ENCODE measurements at places on chromosomes 16 and 17.

- no peak for DNase-seq
Measured at GRCh38 chr17:83007504-83008185, 71.8 kb upstream of the METRNL start.

DNA sequence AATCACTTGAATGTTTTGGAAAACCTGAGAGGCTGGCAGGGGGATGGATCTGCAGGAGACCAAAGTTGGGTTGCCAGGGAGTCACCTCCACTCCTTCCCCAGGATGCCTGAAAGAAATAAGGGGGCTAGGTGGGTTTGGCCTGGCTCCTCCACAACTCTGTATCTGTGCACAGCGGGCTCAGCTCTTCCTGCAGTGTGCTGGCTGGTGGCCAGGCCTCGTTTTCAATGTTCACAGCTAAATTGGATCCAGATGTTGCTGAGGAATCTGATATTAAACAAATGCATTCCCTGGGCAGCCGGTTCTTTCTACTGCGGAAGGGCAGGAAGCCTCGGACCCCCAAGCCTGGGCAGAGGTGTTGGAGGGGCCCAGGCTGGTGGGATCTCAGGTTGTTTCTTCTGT lies 106.2 kb downstream of the N4BP1 start:
- DNase-seq = no peak

- no peak for DNase-seq
Measured at GRCh38 chr17:65572581-65573281, 11.3 kb upstream of the AXIN2 start.

DNA sequence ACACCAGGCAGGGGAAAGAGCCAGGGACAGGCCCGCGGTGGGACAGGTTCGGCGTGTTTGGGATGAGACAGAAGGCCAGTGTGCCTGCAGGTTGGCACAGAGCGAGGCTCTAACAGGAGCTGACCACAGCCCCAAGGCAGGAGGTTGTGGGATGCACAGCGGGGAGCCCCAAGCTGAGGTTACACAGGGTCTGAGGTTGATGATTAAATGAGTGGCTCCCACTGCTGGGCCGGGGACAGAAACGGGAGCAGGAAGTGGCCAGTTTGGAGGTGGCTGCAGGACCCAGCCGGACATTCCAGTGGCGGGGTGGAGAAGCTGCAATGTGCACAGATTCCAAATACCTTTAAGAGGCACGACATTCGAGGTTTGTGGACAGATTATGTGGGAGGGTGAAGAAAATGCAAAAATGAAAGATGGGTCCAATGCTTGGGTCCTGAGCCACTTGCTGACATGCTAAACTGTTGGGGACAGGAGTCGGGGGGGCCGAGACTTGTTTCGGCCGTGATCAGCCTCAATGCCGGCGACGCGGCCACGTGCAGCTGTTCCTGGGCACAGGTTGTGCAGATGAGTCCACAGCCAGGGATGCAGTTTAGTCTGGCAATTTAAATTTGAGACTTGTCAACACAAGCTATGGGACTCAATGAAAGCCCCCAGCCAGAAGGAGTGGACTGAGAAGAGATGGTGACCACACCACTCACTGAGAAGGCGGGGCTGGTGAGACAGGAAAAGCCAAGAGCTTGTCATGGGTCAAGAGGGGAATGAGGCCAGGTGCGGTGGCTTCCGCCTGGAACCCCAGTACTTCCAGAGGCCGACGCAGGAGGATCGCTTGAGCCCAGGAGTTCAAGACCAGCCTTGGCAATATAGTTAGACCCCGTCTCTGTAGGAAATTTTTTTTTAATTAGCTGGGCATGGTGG lies 8.7 kb downstream of the ENPP7 start:
- DNase-seq = no peak

GRCh38 chr17:48244121-48244711 lies 136.7 kb downstream of the SNX11 start:
- DNase-seq = no peak

DNA sequence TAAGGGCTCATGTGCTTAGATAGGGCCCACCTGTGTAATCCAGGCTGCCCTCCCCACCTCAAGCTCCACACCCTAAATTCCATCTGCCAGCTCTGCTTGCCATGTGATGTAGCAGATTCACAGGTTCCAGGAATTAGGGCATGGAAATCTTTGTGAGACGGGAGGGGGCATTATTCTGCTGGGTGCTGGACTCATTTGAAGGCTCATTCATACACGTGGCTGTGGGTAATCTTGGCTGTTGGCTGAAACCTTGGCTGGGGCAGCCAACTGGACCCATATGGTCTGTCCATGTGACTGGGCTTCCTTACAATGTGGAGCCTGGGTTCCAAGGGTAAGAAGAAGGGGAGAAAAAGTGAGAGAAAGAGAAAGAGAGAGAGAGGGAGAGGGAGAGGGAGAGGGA lies 115.1 kb downstream of the CYLD start:
- no peak for DNase-seq

GRCh38 chr16:57258226-57258909 lies 13.3 kb downstream of the ARL2BP start:
- DNase-seq = no peak

- DNase-seq = peak; percentile 24
Measured at GRCh38 chr16:57838161-57838560, 35.9 kb upstream of the KIFC3 start.

DNA sequence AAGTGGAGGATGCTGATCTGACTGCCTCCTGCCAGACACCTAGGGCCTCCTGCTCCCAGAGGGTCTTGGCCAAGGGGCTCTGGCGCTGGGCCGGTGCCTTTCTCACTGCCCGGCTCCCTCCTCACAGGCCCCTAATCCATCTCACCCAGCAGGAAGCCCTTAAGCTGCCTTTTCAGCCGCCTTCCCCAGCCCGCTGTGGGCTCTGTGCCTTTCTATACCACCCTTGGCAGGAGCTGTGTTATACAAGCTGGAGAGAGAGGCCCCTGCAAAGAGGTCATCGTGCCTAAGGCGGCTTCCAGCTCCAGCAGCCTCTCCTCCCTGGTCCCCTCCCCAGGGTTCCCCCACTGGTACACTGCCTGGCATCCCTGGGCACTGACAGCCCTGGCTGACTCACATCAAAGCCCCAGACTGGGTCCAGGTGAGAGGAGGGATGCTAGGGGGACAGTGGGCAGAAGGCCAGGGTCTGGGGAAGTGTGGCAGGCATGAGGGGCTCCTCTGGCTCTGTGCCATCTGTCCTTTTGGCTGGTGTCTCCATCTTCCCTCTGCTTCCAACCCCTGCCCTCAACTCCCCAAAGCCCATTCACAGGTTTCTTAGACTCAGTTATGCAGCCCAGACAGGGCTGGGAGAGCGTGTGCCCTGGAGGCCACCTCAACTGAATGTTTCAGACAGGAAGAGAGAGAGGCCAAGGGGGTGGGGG lies 15.3 kb upstream of the FZD2 start:
- peak; percentile 37 for DNase-seq

DNA sequence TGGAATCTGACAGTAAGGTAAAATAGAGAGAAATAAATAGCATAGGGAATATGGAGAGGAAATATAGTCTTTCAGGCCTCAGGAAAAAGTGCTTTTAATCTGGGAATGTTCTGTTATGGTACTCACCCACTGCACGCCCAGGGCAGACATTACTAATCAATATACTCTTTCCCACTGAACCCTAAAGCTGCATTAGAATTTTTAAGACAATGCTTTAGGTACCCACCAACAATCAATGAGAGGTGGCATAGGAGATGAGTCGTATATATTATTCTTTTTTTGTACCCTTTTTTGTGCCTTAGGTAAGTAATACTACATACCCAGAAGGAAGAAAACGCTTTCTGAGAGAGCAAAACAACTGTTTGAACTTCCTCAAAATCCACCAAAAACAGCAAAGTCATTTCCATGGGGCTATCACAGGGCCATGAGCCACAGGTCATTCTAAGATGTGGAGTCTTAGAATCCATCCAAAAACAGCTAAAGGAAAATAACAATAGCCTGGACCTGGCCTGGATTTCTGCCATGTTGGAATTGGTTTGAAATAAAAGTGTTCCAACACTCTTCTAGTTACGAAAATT lies 542.1 kb downstream of the XYLT1 start:
- DNase-seq = no peak

- no peak for DNase-seq
Measured at GRCh38 chr16:53290520-53290919, 143.8 kb upstream of the RBL2 start.

DNA sequence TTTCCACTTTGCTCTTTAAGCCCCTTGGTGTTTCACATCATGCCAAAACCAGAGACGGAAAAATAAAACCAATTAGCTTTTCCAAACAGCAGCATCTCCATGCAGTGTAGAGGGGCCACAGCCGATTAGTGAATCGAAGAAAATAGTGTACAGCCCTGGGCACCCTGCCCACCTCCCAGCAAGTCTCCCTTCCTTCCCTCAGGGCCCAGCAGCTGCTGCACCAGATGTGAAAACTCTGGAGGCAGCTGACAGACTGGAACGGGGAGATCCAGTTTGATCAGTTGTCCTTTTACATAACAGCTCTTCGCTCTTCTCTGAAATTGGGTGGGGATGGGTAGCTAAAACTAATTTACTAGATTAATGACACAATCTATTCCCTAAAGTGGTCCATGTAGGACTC lies 19.3 kb downstream of the TMEM11 start:
- no peak for DNase-seq

DNA sequence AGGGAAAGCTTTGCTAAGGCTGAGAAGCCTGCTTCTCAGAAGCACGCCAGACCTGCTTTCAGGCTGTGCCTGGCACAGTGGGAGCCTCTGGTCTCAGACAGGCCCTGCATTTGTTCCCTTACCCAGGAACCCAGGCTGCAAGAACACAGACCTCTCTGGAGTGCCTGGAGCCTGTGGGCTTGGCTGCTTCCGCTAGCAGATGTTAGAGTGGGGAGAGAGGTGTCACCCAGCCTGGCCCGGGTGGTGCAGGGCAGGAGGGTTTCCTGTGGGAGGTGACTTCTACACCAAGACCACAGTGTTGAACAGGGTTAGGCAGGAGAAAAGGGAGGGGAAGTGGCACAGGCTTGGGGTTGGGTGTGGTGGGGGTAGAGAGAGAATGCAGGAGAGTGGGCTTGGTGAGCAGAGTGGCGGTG lies 35.8 kb upstream of the ADGRG1 start:
- no peak for DNase-seq

DNA sequence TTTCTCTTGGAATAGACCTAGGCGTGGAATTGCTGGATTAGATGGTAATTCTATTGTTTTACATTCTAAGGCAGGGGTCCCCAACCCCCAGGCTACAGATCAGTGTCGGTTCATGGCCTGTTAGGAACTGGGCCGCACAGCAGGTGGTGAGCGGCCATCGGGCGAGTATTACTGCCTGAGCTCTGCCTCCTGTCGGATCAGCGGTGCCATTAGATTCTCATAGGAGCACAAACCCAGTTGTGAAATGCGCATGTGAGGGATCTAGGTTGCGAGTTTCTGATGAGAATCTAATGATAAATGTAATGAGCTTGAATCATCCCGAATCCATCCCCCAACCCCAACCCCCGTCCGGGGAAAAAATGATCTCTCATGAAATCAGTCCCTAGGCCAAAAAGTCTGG lies 23.0 kb downstream of the NLRC5 start:
- no peak for DNase-seq

DNA sequence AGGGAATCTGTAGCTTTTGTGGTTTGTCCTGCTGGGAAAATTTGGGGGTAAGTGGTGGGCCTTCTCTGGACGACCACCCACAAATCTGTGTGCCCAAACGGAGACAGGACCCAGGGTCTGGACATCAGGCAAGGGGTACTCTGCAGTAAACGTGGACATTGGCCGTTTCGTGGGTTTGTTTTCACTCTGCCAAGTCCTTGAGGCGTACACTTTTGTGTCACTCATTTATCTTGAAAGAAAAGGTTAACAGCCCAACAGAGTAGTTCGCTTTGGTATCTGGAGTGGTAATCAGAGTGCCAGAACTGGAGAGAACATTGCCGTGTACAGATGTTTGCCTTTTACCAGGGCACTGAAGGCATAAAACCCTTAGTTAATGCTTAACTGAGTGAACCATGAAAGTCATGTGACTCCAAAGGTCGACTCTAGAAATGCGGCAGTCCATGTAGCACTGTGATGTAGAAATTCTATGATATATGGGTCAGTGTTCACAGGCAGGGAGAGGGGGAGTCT lies 15.4 kb downstream of the NAA60 start:
- no peak for DNase-seq

Data from pancreas (tissue), 10 donors.